SHP77 (cell line): ENCODE measurements at places on chromosomes 5 and 9.

DNA sequence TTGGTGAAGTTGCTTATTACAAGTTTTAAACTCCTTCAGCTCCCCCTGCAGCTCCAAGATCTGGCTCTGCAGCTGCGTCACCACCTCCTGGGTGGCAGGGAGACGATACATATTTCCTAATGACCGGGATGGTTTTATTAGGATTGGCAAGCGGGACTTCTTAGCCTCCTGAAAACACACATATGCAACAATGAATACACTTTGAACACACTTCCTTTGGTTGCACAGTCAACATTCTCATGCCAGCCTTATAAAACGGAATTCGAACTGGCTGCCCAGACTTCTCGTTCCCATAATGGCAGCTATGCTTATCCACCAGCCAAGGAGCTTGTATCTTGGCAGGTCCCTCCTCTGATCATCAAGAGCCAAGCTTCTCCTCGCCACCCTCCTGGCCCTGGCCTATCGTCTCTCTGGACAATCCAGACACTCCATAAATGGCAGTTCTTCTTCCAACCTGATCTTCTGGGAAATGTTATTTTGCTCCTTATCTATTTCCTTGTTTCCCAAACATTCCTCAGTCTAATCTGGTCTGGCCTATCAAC lies 131.9 kb downstream of the CDK5RAP2 start:
- no peak for DNase-seq

DNA sequence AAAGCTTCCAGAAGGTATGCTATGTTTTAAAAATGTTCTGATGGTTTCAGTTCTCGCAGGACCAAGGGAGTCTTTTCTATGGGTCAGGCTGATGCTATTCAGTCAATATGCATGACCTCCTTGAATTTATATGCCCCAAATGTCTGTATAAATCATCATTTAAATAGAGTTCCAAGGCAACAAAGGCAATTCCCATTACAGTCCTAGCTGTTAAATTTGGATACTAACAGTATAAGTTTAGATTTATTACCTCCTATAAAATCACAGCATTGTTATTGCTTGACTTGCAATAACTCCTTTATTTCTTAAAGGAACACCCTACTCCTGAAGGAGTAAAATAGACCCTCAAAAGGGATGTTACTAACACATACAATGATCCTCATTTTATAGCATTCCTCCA lies 387.7 kb upstream of the CHD1 start:
- DNase-seq, result no peak

GRCh38 chr9:133706307-133707050 lies 31.7 kb downstream of the SARDH start:
- DNase-seq, result no peak

- peak; percentile 98 for DNase-seq
Observed at GRCh38 chr5:43121233-43121912, 659 bp downstream of the ZNF131 start.

DNA sequence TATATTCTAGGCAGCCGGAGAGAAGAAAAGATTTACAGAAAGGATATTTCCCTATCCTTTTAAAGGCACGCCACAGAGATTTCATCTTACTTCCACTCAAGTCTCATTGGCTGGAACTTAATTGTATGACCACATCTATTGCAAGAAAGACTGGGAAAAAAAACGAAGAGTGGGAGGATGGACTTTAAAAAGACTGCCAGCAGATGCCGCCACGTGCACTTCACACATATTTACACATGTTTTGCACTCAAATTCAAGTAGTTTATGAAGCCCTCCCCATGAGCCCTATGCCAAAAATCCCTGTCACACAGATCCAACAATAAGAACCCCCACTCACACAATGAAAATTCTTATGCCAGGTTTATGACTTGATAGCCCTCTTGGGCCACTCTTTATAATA lies 138.5 kb upstream of the TYRP1 start:
- DNase-seq, result no peak

- DNase-seq, result no peak
Observed at GRCh38 chr9:111648066-111648465, 13.3 kb upstream of the GNG10 start.

- DNase-seq, result no peak
Observed at GRCh38 chr9:130831077-130831476, 4.0 kb upstream of the ABL1 start.

GRCh38 chr5:124310453-124310852 lies 436.0 kb downstream of the ZNF608 start:
- no peak for DNase-seq

DNA sequence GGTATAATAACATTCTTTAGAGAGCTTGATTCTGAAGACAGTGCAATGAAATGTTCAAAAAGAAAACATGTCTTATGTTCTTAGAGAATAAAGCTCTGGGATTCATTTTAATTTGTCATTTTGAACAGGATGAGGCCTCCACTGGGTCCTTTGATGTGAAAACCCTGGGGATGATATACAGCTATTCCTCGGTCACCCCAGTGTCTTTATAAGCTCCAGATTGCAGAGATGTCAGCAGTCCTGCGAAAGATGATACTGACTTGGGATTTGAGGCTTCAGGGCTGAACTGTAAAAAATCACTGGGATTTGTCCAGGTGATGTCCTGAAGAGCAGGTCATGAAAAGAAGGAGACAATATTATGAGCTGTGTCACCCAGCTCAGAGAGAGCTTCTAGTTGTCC lies 529.7 kb upstream of the ZNF608 start:
- DNase-seq, result no peak

DNA sequence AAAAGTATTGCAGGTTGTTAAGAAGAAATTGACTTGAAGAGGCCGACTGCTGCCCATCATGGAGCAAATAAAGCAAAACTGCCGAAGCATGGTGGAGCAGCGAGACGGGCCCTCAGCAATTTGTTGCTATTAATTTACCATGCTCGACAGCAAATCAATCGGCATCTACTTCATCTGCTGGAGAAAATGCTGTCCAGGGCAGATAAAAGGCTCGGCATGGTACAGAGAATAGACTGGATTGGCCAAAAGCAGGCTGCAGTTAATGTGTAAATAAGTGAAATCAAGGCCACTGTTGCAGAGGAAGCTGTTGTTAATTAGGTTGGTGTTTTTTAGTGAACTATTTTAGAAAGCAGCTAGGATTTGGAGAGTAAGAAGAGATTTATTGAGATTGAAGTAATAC lies 8.3 kb downstream of the TLE4 start:
- no peak for DNase-seq

DNA sequence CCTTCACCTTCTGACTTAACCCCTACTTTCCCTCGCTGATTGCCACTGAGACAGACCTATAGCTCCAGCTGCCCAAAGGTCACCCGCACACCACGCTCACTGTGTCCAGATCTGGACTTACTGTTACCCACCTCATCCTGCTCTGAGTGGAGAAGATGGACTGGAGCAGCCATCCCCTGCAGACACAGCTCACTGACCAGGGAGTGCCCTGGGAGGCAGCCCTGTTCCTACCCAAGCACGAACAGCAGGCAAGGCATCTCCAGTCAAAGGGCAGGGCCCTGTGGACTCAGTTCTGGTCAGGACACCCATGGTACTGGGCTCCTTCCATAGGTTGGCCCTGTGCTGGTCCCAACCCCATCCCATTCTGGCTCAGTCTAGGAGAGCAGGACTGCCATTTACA lies 9.5 kb upstream of the BARX1 start:
- DNase-seq, result no peak

GRCh38 chr9:110847671-110848070 lies 179.1 kb downstream of the MUSK start:
- DNase-seq, result no peak

GRCh38 chr9:135385793-135386192 lies 93.8 kb upstream of the PPP1R26 start:
- DNase-seq, result no peak

GRCh38 chr5:179325296-179326031 lies 19.8 kb downstream of the ADAMTS2 start:
- no peak for DNase-seq

GRCh38 chr5:61275841-61276240 lies 56.2 kb upstream of the ZSWIM6 start:
- DNase-seq, result no peak

DNA sequence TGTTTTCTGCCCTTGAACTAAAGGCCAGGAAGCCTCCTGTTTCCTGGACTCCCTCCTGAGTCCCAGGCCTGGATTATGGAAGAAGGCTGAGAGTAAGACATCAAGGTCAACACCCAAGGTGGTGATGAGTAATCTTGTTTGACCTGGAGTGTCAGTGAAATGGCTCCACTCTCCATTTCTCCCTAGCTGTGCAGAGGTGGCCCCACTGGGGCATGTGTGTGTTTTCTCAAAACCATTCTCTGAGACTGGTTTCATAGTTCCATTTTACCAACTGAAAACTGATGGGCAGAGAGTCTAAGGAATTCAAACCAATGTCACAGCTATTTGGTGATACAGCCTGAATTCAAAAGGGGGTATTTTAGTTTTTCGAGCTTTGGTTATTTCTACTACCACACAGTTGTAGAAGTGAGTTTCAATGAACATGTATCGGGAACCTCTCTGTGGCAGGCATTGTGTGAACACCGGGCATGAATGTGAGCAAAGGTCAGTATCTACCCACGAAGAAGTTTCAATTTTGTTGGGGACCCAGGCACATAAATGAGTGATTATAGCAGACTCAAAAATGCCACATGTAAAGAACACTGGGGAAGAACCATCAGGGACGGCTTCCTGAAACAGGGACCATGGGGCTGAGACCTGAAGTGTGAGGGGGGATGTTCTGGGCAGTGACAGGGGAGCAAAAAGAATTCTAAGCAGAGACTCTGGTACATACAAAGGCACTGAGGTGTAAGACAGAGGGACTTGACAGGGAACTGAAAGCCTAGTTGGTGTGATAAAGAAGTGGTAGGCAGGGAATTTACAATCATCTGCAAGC lies 269.6 kb upstream of the KLF4 start:
- DNase-seq, result no peak

DNA sequence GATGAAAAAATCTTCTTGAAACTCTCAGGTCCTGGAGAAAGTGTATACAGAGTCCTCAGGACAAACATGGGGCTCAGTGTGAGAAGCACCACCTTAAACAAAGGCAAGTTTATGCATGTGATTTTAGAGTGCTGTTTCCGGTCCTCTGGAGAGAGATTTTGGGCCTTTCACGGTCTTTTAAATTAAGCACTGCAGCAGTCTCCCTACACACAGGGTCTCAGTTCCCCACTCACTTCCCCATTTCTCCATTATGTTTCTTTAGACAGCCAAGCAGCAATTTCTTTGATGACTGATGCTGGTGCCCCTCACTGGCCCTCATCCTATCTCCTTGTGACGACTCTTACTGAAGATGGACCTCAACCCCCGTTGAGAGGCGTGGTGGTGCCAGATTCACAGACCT lies 220.2 kb upstream of the CLINT1 start:
- no peak for DNase-seq

GRCh38 chr5:171845857-171846256 lies 60.2 kb downstream of the SMIM23 start:
- DNase-seq, result peak; percentile 11

GRCh38 chr5:173786286-173787187 lies 101.6 kb upstream of the CPEB4 start:
- no peak for DNase-seq

DNA sequence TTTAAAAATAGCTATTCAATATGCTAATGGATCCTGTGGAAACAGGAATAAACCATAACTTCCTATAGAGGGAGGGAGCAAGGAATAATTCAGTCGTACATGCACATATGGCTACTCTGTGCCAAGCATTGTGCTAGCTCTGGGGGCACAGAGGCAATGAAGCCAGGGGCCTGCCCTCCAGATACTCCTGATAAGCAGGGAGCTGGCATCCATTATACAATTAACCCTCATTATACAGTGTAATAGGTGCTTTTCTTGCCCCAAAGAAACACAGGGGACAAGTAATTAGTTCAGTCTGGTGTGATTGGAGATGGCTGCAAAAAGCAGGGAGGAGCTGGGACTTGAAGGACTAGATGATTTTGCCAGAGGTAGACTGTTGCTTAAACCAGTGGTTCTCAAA lies 200.4 kb downstream of the SREK1 start:
- no peak for DNase-seq

GRCh38 chr9:132610661-132611060 lies 28.3 kb downstream of the BARHL1 start:
- DNase-seq, result no peak

DNA sequence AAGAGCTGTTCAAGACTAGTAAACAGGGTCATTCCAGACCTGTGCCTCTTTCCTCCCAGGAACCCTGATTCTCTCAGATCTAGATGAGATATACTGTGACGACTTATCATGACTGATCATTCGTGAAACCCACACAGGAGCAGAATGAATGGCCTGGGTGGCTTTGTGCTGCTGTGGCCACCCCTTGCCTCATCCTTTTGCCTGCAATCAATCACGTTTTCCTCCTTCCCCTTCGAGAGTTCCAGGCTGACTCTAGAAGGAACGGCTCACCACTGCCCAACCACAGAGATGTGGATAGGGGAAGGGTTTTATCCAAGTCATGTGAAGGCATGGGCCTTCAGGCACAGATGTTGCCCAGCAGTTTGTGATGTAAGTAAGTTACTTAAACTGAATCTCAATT lies 5.8 kb downstream of the ANXA6 start:
- DNase-seq, result no peak

GRCh38 chr9:105850852-105851500 lies 156.6 kb downstream of the TMEM38B start:
- no peak for DNase-seq

DNA sequence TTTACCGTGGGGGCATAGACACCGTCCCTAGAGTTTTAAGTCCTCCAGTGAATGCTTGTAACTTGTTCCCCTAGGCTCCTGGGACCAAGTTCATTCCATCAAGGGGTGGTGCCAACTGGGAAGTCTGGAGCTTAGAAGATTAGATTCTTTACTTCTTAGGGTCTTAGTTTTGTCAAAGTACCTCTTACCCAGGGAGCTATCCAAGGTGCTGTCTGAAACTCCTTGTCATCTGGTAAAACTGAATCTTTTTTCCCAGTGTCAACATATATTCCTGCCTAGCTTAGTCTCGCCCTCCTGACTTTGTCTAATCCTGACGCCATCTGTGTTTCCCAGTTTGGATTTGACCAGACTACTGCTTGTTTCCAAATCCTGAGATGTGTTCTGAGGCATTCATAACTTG lies 41.6 kb downstream of the MAMDC2 start:
- no peak for DNase-seq

DNA sequence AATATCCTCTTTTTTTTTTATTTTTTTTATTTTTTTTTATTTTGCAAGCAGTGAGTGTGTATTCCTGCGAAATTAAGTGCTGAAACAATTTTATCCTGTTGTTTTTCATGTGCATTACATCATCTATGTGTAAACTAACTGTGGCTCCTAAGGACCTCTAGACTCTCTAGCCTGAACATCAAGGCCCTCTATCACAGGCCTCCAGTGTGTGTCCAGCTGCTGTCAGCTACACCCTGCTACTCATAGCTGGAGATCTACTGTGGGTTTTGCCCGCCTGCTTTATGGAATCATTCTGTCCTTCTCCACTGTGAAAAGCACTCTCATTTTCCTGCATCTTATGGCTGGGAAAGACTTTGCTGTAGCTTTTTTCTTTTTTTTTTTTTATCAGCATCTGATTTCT lies 157.8 kb downstream of the KCTD16 start:
- DNase-seq, result peak; percentile 91

- DNase-seq, result no peak
Observed at GRCh38 chr5:122844910-122845228, 544 bp upstream of the SNX24 start.

DNA sequence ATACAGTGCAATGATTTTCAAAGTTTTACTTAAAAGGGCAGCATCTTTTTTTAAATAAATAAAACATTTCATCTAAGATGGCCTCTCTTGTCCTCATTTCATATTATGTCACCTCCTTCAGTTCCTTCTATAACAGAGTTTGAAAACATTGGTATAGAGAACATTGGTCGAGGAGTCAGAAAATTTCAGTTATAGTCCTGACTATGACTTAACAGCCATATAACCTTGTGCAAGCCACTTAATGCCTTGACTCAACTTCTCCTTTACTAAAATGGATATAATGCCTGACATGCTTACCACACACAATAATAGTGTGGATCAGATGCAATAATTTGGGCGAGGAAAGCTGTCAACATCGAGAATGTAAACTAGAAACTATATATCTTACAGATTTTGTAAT lies 22.6 kb downstream of the SSBP2 start:
- no peak for DNase-seq
